ENCODE measurements at places on chromosomes 5 and 9.

DNA sequence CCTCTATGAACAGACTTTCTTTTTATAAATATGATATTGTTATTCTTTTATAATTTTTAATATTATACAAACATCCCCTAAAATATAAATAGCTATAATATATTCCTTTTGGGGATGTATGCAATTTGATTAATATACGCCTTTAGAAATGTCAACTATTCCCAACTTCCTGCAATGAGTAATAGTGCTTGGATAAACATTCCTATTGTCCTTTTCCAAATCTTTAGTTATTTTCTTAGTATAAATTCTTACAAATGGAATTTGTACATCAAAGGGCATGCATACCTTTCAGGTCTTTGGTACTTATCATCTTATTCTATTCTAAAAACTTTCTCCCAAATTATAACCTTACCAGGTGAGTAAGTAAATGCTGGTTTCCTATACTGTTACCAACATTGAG is 6.2 kb downstream of the NLN start:
- DNase-seq = no peak

DNA sequence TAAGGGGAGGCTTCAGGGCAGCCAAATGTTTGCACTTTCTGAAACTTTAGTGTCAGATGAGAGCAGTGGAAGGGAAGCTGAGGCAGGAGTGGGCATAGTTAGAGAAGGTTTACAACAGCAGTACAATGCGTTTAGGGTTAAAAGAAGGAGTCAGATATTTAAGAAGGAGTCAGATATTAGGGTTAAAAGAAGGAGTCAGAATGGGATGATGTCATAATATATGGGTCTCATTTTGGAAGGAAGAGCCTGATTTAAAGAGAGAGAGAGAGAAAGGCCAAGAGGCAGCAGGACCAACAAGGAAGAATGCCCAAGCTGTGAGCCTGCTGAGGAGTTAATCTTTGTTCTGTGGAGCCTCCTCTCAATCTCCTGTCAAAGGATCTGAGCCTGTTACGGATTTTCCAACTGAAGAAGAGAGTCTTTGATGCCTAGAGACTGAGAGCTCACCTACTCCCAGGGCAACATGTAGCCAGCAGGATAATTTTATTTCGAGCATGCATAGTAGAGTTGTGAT is 9.5 kb downstream of the ISL1 start:
- DNase-seq = no peak

DNA sequence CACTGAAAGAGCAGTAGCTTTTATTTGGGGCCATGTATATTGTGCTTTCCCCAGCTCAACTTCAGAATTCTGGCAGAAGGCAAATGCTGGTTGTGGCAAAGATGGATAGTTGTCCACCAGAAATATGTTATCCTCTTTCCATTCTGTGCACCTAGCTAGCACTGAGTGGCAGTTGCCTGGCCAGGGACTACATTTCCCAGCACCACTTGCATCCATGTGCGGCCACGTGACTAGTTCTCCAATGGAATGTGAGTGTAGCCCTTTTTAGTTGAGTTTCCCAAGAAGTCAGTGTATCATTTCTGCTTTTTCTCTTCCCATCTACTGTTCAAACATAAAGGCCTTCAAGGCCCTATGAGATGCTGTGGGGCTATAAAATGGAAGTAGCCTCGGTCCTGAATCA is 354.0 kb upstream of the CLINT1 start:
- DNase-seq = no peak

DNA sequence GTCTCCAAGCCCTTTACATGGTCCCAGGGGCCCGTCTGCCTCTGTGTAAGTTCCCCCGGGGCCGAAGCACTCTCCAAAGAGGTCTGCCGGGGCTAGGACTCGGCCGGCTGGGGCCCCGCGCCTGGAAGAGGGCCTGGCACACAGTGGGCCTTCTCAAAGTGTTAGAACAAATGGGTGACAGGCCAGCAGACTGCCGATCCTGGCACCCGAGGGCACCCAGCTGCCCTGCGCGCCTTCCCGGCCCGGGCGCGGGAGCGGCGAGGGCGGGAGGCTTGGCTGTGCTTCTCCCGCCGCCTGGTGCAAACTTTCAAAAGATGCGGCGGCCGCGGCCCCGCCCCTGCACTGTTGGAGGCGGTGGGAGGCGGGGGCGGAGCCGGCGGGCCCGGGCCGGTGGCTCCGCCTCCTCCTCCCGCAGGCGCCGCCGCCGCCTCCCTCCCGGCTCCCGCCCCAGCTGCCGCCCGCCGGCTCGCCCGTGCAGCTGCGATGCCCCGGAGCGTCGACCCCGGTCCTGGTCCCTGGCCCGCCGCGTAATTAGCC is at the start of gene NEURL1B:
Gene NEURL1B (plus strand): TSS at position 442 of the 537 bp plus-strand sequence. CDS start 144 bp downstream, outside the sequence.
- peak; percentile 80 for DNase-seq

DNA sequence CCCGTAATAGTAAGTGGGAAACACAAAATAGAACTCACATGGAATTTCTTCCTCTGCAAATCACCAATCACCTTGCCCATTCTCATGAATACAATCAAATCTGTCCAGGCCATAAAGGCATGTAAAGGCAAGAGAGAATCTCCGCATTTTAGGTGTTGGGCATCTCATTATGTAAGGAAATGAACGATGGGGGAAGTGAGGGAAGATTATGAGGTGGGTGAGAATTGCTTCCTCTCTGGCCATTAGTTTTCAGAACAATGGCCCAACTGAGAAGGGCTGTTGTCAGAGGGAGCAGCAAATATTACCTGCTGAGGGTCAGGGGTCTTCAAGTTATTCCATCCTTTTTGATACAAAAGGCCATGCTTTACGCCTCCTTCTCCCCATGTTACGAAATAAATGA is 455.1 kb downstream of the ARHGEF28 start:
- DNase-seq = no peak

DNA sequence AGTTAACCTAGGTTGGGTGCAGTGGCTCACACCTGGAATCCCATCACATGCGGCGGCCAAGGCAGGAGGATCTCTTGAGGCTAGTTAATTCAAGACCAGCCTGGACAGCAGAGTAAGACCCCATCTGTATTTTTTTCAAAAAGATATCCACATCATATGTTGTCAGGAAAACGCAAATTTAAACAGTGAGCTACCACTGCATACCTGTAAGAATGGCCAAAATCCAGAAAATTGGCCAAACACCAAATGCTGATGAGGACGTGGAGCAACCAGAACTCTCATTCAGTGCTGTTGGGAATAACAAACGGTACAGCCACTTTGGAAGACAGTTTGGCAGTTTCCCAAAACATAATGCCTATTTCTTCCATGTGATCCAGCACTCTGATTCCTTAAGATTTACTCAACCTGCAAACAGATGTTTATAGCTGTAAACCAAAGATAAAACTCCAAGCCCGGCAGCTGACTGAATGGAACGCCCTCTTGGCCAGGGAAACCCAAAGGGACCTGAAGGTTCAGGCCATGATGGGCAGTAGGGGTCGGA is 12.4 kb downstream of the CEL start:
- DNase-seq = no peak

DNA sequence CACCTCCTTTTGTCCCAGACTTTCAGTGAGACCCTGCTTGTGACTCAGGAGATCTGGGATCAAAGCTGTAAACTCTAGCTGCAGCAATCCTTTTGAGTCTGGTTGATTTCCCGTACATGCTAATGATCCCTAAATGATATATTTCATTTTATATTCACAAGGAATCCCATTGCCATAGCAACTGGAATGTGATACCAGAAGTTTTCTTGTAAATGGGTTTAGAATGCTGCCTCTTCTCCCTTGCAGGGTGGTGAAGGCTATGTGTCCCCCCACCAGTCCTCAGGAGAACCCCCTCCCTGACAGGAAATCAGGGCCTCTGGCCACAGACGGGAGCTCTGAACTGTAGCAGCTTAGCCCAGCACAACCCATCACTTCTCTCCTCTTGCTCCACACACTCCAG is 215.0 kb downstream of the FSTL4 start:
- DNase-seq = no peak

GRCh38 chr9:3059781-3060468 is 216.0 kb upstream of the PUM3 start:
- DNase-seq = no peak

DNA sequence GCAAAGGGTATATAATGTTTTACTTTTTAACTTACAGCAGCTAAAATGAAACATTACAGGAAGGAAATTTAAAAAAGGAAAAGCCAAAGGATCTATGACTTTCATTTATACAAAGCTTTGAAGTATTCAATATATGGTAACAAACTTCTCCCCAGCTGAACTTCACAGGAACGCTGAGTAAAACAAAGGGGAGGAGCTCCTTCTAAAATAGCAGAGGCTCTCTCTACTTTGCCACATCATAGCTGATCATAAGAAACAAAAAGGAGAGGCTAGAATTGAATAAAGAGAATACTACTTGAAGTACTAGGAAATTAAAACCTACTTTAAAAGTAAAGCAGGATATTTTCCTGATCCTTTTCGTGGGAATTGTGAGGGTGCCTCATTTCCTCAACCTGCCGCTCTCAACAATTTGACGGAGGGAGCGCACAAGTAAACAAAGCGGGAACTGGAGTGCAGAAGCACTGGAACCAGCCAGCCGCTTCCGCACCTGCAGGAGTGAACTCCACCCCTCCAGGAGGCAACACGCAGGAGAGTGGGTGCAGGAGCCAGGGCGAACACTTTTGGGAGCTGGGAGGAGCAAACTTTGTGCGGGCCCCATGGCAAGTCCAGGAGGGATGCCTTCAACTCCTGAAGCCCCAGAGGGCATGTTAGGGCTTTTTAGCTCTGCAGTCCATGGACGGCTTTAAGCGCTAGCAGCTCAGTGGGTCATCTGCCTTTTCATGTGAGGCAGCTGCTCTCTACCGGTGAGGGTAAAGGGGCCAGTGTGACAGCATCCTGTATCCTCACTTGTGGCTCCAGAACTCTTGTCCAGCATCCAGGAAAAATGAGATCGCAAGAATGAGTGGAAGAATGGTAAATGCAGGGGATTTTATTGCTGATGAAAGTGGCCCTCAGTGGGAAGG is 757.4 kb downstream of the PTPRD start:
- no peak for DNase-seq

- no peak for DNase-seq
These were observed 133.4 kb downstream of the SEMA6A start for GRCh38 chr5:116441223-116441622.

GRCh38 chr5:133049726-133050048 is 2.1 kb upstream of the HSPA4 start:
- DNase-seq = no peak

DNA sequence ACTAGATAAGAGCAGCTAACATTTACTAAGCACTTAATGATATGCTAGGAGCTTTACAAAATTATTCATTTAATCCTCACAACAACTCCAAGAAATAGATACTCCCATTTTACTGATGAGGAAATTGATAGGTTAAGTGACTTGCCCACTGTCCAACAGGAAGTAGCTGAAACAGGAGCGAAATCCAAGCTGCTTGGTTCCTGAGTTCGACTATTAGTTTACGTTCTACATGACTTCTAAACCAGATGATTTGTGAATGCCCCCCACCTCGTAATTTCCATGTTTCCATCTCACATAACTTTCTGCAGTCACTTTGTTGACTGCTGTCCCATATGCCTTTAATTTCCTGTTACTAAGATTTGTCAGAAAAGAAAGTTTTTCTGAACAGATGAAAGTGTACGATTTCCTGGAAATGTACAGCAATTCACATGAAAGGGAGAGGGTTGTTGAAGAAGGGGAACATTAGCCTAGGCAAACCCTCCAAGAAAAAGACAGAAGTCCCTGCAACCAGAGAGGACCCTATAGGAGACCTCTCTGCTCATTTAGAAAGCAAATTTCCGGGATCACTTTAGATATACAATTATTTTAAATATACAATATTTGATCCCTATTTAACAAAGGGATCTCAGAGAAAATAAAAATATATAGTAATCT is 279.1 kb upstream of the EFNA5 start:
- DNase-seq = no peak

DNA sequence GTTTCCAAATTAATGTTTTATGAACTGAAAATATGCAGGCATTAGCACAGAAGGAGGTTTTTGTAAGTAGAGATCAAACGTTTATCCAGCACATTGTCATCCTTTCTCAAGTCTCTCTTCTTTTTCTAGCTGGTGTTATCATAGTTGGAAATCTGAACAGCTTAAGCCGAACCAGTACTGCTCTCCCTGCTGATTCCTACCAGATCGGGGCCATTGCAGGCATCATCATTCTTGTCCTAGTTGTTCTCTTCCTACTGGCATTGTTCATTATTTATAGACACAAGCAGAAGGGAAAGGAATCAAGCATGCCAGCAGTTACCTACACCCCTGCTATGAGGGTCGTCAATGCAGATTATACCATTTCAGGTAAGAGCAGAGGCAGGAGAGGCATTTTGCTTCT is 72.1 kb upstream of the PRRC1 start:
- DNase-seq = no peak

- DNase-seq = no peak
These were observed 4.5 kb upstream of the GMCL2 start for GRCh38 chr5:178191661-178192060.

GRCh38 chr5:16757989-16758501 is 141.2 kb upstream of the RETREG1 start:
- DNase-seq = no peak

- no peak for DNase-seq
These were observed 127.6 kb upstream of the NMUR2 start for GRCh38 chr5:152532714-152533113.

GRCh38 chr5:16974981-16975380 is 38.9 kb upstream of the MYO10 start:
- no peak for DNase-seq

GRCh38 chr9:130309689-130310455 is 44.3 kb downstream of the HMCN2 start:
- DNase-seq = no peak

- no peak for DNase-seq
These were observed 14.6 kb downstream of the PRUNE2 start for GRCh38 chr9:76891279-76891678.

- no peak for DNase-seq
These were observed 129.8 kb downstream of the GADD45G start for GRCh38 chr9:89734600-89735041.

GRCh38 chr5:140603734-140604133 is 29.2 kb downstream of the CD14 start:
- DNase-seq = no peak

DNA sequence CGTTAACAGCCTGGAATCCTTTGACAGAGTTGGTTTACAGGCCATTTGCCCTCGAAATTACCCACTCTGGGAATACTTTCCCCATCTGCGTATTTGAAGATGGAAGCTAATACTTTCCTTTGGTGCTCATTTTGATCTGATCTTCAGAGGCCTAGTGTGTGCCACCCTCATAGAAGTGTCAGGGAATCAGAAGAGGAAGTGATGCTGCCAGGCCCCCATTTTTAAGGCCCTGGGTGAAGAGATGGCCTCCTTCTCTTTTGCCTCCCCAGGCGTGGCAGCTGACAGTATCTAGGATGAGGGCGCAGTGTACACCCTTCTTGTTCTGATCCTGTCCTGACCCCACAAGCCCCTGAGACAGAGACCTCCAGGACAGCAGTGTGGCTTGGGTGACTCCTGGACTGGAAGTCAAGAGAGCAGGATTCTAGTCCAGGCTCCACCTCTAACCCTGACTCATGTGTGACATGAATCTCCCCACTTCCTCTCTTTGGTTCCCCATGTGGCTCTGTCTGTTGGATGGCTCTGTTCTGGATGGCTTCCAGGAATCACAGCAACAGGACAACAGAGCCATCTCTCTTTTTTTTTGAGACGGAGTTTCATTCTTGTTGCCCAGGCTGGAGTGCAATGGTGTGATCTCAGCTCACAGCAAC is 27.8 kb downstream of the CSF1R start:
- peak; percentile 37 for DNase-seq

- no peak for DNase-seq
These were observed 108.5 kb upstream of the MAP1B start for GRCh38 chr5:71998746-71999145.

GRCh38 chr9:135141183-135141774 is 53.8 kb downstream of the OLFM1 start:
- no peak for DNase-seq

GRCh38 chr5:169686137-169686536 is 49.1 kb downstream of the DOCK2 start:
- DNase-seq = no peak
